ENCODE measurements at places on chromosomes 7 and 10.

- peak; percentile 58 for DNase-seq
Measured at GRCh38 chr10:109963439-109963838, 40.1 kb upstream of the XPNPEP1 start.

GRCh38 chr10:130012129-130012528 is 48.1 kb upstream of the EBF3 start:
- no peak for DNase-seq

DNA sequence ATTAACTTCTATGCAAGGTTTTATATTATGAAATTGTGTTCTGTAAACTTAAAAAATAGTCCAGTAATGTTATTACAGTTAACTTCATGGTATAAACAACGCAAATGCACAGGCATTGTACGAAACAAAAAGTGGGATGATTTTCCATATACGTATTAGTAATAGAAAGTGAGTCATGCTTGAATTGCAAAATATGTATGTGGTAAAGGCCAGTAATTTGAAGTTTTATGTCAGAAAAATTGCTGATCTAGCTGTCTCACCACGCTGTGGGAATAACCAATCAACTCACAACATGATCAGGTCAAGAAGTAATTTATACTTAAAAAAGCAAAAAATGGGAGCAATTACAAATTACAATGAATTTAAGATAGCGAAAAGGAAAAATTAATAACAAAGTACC is 37.0 kb upstream of the GLI3 start:
- DNase-seq = peak; percentile 79

DNA sequence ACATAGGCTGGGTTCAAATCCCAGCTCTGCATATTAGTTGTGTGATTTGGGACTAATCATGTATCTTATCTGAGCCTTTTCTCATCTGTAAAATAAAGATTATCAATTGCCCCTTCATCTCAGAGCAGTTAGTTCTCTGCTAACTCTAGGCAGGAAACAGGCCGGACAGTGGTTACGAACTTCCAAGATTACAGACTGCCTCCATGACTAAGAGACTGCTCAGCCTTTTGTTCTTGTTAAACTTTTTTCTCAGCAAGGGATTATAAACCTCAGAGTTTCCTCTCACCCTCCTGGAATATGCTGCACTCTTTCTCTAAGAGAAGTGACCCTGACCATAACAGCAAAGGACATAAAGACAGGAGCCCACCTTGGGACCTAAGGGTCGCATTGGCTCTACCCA is 52.5 kb upstream of the NFKB2 start:
- DNase-seq = peak; percentile 86

DNA sequence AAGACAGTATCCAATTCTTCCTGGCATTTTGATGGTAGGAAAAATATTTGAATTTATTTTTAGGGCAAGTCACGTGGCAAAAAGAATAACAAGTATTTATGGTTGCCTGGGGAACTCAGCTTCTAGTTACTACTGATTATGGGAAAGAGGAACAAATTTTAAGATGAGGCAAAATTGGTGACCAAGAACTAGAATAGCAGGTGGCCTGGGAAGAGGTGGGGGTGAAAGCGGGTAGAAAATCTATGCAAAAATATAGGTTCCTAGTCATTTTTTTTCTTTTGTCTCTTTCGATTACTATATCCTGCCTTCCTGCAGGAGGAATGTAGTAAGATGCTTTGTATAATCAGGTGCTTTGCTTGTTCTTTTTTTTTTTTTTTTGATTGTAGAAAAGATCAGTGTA is 27.8 kb downstream of the ENTPD1 start:
- DNase-seq = no peak

GRCh38 chr7:1113548-1113885 is 25.6 kb downstream of the GPER1 start:
- no peak for DNase-seq

GRCh38 chr10:80462981-80463741 is 9.1 kb downstream of the TSPAN14 start:
- peak; percentile 81 for DNase-seq

DNA sequence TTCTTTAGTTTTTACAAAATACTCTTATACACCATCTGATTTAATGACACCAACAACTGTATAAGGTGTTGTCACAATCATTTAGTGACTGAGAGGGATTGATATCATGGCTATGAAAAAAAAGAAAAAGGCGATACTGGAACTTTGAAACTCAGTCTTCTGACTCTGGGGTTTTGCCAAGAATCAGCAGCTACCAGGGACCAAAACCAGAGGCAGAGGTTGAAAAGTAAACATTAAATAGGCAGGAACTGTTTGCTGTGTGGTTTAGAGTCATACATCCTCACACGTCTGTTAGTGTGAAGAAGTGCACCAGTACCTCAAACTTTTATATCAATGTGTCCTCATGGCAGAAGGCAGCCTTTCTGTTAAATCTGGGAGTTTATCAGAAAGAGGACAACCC is 19.9 kb upstream of the GGCT start:
- DNase-seq = no peak

DNA sequence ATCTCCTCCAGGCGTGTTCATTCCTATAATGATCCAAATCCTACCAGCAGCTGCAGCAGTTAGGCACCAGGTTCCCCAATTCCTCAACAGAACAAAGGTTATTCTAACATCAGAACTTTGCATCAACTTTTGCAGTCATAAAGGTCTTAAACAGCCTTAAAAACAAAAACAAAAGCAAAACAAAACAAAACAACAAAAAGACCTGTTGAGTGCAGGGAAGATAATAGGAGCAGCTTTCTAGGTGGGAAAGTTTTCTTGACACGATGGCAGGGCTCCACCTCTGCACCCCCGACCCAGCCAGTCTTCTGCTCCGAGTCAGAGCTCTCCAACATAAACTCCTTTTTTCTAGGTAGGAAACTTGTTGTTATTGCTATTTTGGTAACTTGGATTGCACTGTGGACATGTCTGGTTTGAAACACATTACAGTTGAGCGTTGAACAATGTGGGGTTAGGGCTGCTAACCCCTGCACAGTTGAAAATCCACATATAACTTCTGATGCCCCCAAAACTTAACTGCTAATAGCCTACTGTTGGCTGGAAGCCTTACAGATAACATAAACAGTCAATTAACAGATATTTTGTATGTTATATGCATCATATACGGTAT is 77.6 kb downstream of the MTPN start:
- no peak for DNase-seq

All from IMR-90 (cell line).